ENCODE measurements at places on chromosomes 2 and 18. TPM values are rescaled to one million over a fixed set of nuclear protein-coding genes. Genes with fewer than 3 reads are reported as not detected.

HSPE1 gene
- 197 TPM for polyA plus RNA-seq

FSHR gene
- not detected for polyA plus RNA-seq

LIPG gene
- 1.2 TPM for polyA plus RNA-seq

IL18RAP gene
- 0.04 TPM for polyA plus RNA-seq

SP140L gene
- 3.5 TPM for polyA plus RNA-seq

TBR1 gene
- 0.01 TPM for polyA plus RNA-seq

IL36G gene
- not detected for polyA plus RNA-seq

DSG4 gene
- not detected for polyA plus RNA-seq

SP9 gene
- 0.14 TPM for polyA plus RNA-seq

FHOD3 gene
- polyA plus RNA-seq: 13.7 TPM

DNAJC5G gene
- not detected for polyA plus RNA-seq

RAX gene
- polyA plus RNA-seq: not detected

GKN2 gene
- polyA plus RNA-seq: not detected

DNPEP gene
- polyA plus RNA-seq: 46.7 TPM

MPP4 gene
- 0.06 TPM for polyA plus RNA-seq

TMEM247 gene
- not detected for polyA plus RNA-seq

PPP1R1C gene
- polyA plus RNA-seq: 0.19 TPM

Measured in psoas muscle (tissue), 8 donors.